NCI-H774 (cell line): ENCODE measurements at places on chromosomes 11 and 22.

DNA sequence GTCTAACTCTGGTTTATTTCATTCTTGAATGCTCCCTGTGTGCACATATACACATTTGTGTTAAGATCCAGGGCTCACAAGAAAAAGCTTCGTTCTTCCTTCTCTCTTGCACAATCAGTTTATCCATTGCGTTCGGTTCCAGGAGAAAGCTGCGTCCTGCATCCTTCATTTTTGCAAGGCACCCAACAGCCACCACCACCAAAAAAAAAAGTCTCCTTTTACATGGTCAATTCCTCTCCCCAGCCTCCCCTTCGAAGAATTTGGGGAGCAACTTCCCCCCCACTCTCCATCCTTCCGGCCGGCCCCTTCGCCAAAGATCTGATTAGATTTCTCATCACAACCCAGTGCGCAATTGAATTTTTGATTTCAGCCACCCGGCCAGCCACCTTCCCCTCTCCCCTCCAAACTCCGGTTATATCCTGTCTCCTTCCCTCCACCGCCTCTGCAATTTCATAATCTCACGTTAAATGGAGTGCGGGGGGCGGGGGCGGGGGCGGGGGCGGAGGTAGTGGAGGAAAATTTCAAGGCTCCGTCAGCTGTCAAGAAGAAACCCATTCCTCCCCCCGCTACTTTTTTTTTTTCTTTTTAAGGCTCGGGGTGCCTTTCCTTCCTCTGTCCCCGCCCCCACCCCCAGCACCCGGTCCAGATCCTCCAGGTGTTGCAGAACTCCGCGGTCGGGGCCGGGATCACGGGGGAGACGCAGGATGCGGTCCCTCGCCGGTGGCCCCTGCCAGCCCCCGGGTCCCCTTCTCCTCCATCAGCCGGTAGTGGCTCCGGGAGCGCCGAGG, 1166.5 kb downstream of the LRRC4C start:
- no peak for DNase-seq

GRCh38 chr11:5833446-5833845, 8.3 kb downstream of the OR52E6 start:
- DNase-seq, result no peak

DNA sequence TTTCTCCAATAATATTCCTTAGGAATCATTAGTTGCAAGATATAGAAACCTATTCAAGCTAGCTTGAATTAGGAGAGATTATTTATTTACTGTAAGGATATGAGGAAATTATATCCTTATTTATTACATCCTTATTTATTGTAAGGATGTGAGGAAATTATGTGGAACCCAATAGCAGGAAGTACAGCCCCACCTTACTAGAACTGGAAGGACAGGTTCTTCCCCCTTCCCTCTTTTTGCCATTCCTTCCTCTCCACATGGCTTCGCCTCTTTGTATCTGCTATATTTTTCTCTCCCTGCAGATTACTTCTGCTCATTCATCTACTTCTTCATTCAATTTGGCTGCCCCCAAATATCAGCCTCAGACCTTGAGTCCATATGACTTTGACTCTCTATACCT, 49.5 kb upstream of the B3GNT6 start:
- no peak for DNase-seq

DNA sequence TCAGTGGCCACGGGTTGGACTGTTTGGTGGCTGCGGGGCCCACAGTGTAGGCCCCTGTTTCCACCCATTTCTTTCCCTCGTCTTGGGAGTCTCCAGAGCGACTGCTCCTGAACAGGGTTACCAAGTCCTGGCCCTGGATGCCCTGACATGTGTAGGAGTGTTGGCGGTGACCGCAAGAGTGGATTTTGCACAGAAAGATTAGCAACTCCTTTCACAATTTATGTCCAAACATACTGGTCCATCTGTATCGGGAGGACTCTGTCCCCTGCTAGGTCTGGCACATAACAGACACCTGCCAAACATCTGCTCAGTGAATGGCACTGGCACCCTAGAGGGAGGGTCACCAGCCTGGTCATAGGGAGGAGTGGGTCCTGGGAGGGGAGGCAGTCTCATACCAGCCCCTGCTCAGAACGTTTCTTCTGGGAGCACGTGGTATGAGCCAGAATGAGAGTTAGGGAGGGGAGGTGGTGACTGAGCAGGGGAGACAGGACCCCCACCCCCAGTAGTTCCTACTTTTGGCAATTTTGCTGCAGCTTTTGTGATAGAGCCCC, 3.4 kb upstream of the APOA1 start:
- DNase-seq, result no peak

DNA sequence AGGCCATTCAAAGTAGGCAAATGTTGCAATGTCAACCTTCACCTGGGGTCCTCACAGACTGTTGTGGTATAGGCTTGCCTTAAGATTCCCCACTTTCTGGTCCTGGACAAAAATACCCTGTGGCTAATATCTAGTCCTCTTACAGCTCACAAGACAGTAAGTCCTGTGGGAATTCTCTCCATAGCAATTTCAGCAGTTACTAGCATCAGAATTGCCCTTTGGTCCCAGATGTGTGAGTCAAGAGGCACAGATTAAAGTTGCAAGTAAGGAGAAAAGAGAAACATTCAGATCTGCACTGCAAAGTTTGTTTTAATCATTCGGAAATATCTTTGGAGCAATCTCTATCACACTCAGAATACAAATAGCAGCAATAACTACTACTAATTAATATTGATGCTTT, 420.2 kb downstream of the NTM start:
- DNase-seq, result no peak

DNA sequence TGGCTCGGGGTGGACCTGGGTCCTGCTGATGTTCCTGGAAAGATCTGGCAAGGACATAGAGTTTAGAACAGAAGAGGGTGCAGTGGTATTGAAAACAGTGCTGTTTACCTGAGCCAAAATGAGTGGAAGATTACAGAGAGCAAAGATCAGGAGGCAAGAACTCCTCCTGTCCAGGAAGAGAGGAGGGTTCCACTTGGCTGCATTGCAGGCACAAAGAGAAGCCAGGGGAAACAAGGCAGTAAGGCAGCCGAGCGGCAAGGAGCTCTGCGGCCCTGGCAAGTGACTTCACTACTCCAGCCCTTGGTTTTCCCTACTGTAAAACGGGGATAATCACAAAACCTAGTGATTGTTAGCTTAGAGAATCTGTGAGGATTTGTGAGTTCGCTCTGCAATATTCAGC, 3.7 kb upstream of the PACSIN2 start:
- DNase-seq, result no peak

- DNase-seq, result no peak
Observed at GRCh38 chr11:125091247-125091876, 20.1 kb downstream of the TMEM218 start.

- no peak for DNase-seq
Observed at GRCh38 chr22:43381693-43382092, 30.1 kb upstream of the MPPED1 start.

- DNase-seq, result peak; percentile 55
Observed at GRCh38 chr11:7098235-7098832, 9.5 kb downstream of the RBMXL2 start.

DNA sequence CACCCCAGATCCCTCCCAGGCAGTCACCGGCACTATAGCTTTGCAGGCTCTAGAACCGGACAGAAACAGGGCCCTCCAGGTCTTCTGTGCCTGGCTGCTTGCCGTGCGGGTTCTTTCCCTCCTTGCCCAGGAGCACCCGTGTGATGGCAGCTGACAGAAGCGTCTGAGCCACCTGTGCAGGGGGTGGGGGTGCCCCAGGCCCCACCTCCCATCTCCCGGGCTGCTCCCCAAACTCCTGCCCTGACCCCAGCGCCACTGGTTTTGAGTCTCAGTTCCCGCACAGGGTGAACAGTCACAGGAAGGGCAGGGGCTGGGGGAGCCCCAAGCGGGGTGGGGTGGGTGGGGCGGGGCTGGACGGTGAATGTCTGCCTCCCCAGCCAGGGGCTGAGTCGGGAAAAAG, 13.2 kb upstream of the PHLDA2 start:
- DNase-seq, result no peak

DNA sequence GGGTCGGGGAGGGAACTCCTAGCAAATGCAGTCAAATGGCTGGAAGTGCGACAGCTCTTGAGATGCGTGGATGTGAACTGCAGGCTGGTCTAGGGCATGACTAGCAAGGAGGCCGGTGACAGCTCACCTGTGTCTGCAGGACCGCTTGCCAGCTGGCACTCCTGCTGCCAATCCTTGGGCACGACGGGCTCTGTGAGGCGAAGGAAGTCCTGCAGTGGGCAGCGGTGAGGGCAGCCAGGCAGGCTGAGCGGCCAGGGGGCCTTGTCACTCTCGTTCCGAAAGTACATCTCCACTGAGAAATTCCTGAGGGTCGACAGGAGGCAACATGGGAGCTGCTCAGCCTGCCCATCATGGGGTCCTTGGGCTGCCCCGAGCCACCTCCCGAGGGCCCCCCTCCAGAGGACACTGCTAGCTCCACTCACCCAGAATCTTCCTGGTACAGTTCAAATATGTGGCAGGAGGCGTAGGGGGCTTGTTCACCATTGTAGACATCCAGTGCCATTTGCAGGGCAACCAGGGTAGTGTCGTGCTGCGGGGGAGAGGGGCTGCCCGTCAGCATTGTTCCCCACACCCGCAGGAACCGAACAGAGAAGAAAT, 5.9 kb downstream of the ACP2 start:
- no peak for DNase-seq

- DNase-seq, result no peak
Observed at GRCh38 chr11:34864424-34864823, 51.8 kb downstream of the APIP start.

- no peak for DNase-seq
Observed at GRCh38 chr22:27614006-27614649, 187.4 kb downstream of the MN1 start.

DNA sequence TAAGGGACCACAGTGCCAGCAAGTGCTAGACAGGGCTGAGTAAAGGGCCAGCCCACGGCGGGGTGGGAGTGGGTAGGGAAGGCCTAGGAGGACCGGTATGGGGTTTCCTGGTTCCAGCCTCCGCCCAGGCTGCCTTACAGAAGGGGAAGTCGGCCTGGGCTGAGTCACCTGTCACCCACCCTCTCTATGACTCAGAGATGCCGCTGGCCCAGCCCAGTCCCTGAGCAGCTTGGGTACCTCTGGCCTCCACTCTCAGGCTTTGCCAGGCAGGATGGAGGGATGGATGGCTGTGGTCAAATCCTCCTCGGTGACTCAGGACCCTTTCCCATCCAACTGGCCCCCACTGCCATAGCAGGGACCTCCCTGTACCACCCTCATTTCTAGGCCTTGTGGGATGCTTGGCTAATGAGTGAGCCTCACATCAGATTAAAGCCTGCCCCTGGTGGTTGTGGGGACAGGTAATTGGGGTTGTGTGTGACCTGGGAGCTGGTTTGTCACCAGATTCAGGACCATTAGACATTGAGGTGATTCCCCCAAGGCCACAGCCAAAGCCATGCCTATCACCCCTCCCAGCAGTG, 13.9 kb downstream of the SLC35E4 start:
- DNase-seq, result no peak

- DNase-seq, result no peak
Observed at GRCh38 chr22:47139013-47139789, 376.8 kb downstream of the TBC1D22A start.

DNA sequence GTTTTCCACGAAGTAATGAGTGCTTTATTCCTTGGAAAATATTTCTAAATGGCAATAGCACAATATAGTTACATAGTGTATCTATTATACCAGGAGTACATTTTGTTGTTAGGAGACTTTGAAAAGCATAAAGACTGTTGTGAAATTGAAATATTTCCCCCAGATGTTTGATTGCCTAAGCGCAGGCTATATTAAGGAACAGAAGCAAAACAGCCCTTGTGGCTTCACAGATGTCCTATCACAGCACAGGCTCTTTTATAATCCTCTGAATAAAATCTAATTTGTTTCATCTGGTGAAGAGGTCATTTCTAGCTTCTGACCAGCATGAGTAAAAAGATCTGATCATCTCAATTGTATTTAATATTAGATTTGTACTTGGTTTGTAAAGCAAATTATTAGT, 48.2 kb downstream of the BSX start:
- DNase-seq, result no peak

DNA sequence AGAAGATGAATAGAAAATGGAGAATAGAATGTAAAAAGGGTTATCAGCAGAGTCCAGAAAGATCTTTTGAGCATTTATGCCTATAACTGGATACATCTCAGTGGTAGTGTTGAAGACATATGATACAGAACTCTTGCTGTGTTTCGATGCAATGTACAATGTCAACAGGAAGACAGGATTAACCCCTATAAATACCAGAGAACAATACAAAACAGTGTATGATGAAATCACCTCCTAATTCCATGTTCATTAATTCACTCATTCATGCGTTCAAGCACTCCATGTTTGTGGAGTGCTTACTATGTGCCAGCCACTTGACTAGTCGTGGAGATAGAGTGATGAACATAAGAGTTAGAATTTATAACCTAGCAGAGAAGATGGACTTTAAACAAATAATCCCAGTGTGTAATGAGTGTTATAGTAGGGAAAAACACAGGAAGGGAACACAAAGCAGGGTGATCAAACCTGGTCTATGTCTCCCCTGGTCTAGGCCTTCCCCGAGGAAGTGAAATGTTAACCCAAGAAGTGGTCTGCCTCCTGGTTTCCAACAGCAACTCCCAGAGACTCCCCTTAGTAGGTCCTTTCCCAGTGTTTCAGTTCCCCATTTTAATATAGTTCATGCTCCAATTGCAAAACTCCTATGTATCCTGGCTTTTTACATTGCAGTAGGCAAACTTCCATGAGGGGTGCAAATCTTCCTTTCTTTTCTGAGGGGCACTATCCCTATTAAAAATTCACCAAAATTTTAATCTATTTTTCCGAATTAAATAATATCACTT, 9.1 kb upstream of the SESN3 start:
- DNase-seq, result no peak

DNA sequence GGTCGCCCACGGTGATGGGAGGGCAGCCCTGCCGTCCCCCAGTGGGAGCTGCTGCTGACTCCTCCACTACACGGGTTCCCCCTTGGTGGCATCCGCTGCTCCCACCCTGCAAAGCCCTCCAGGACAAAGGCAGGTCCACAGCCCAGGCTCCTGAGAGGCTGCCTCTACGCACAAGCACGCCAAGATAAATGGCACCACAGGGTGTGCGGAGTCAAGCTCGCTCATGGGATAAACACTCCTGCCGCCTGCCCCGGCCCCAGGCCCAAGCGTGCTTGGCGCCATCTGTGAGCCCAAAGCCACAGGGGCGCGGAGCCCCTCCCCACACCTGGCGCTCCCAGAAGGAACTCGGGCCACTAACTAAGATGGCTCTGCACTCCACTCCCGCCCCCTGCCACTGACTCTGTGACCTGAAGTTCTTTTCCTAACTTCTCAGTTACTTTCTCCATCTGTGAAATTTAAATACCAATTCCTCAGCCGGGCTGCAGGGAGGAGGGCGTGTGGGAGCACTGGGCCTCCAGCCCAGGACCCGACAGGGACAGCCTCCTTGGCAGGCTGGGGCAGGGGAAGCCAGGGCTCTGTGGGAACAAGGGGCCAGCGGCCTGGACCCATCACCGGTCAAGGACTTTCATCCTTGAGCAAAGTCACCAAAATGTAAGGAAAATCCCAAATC, 14.9 kb downstream of the EHD1 start:
- DNase-seq, result no peak
